ENCODE measurements at places on chromosomes 1 and 21. TPM values are rescaled to one million over a fixed set of nuclear protein-coding genes. Genes with fewer than 3 reads are reported as not detected.

KPRP gene
- not detected for total RNA-seq

SPRR2A gene
- total RNA-seq: not detected

UBL4B gene
- total RNA-seq: not detected

SLC1A7 gene
- 3.8 TPM for total RNA-seq

HAO2 gene
- not detected for total RNA-seq

FLG2 gene
- not detected for total RNA-seq

MARK1 gene
- total RNA-seq: 1.3 TPM

LRRC8B gene
- 2.5 TPM for total RNA-seq

C1orf210 gene
- total RNA-seq: not detected

PROX1 gene
- total RNA-seq: not detected

CYP4A22 gene
- total RNA-seq: not detected

HCRTR1 gene
- total RNA-seq: 0.18 TPM

FAM229A gene
- 1.6 TPM for total RNA-seq

AMY1C gene
- not detected for total RNA-seq

PIK3C2B gene
- 4.5 TPM for total RNA-seq

ZNF326 gene
- total RNA-seq: 11.2 TPM

VANGL1 gene
- 14.3 TPM for total RNA-seq

BECN2 gene
- total RNA-seq: not detected

ESPN gene
- not detected for total RNA-seq

FAM72C gene
- not detected for total RNA-seq

CLCA4 gene
- not detected for total RNA-seq

CRNN gene
- total RNA-seq: not detected

VSIG8 gene
- not detected for total RNA-seq

RIIAD1 gene
- total RNA-seq: not detected

YY1AP1 gene
- total RNA-seq: 25.7 TPM

MROH9 gene
- 0.27 TPM for total RNA-seq

THAP3 gene
- 9.2 TPM for total RNA-seq

ERI3 gene
- 50.0 TPM for total RNA-seq

LCE2A gene
- not detected for total RNA-seq

AUNIP gene
- total RNA-seq: 4.8 TPM

FCGR3A gene
- not detected for total RNA-seq

LRRC38 gene
- total RNA-seq: not detected

KHDC4 gene
- total RNA-seq: 31.0 TPM

CD84 gene
- not detected for total RNA-seq

MMP23B gene
- total RNA-seq: 35.2 TPM

ERICH3 gene
- not detected for total RNA-seq

All from fibroblast of the aortic adventitia (primary cell).